ENCODE measurements at places on chromosomes 1 and 21. TPM values are rescaled to one million over a fixed set of nuclear protein-coding genes. Genes with fewer than 3 reads are reported as not detected.
A peak's percentile ranks its signal among the peaks of the same experiment; 100 is the strongest.

GRCh38 chr21:42426424-42426823, 22.7 kb downstream of the UBASH3A start:
- DNase-seq, result no peak

- no peak for DNase-seq
Measured at GRCh38 chr1:154961207-154962155, at the start of gene PYGO2. TSS of gene PYGO2 (minus strand) at chr1:154961782. CDS start at chr1:154961576, 206 bp downstream.

MROH9 gene
- not detected for polyA plus RNA-seq

GRCh38 chr1:91569411-91570119, 68.9 kb downstream of the CDC7 start:
- peak; percentile 67 for DNase-seq

DNA sequence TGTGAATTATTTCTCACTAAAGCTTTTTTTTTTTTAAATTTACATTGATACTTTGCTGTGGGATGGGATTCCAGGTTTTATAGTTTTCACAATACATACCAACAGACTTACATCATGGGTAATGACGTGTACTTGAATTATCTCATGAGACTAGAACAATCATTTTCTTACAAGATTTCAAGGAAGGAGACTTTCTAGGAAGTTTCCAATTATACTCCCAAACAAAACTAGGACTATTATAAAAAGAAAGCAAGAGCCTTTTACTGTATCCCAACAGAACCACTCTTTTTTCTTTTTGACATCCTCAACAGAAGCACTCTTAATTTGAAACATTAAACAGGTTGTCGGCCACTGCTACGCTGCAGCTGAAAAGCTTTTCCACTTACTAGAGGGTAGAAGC, 48.7 kb downstream of the TESK2 start:
- peak; percentile 48 for DNase-seq

AMY2A gene
- not detected for polyA plus RNA-seq

DYNLT5 gene
- polyA plus RNA-seq, result 0.71 TPM

DNA sequence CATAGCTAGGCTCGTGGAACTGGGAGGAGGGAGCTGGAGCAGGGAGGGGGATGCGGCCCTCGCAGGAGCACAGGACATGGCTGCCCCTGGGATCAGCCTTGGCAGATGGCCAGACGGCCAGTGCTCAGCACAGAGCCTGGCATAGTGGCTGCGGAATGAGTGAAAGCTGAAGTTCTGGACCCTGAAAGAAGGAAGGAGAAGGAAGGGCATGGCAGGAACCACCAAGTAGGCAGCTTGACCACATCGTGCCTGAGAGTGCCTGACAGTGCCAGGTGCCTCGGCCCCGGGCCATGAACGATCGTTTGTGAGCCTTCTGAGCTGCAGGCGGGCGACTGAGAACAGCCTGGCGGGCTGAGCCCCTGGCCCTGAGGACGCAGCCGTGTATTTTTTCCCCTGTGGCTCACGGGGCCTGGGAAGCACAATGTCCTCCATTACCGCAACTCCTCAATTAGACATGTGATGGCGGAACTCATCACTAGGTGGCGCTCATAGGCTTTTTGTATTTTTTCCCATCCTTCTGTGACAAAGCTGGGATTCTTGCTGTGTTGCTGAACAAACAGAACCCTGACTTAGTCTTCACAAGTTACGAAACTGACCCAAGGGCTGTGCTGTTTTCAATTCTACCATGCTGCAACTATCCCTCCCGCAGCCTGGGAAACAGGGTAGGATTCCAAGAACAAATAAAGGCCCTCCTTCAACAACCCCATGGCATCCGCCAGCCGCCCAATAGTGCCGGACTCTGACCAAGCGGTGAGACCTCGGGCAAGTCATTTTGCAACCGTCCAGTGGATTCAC, 29.9 kb upstream of the TMEM61 start:
- DNase-seq, result peak; percentile 70

Data from AG04450 (cell line).